ENCODE measurements at places on chromosomes 11 and 22. TPM values are rescaled to one million over a fixed set of nuclear protein-coding genes. Genes with fewer than 3 reads are reported as not detected.

DNA sequence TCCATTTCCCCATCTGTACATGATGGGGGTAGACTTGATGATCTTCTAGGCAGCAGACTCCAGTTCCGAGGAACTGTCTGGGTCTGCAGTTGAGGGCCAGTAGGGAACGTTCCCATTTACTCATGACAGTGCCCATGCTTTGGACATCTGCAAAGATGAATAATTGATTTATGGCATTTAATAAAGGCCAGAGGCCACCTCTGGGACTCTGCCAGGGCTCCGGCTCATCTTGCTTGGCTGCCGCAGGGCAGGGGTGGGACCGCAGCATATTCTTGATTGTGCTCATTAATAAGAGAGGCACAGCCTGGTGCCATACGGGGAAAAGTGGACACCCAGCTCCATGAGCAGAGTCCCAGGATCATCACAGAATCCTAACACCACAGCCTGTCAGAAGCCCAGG is 28.1 kb upstream of the KLHL35 start:
- H3K27me3 ChIP-seq: no peaks in the 10 kb centered on the region
- H3K4me3 ChIP-seq: no peak overlapping the region
- peaks cover 6% of the 10 kb centered on the region for H3K4me1 ChIP-seq
- no peak for DNase-seq

- no peak overlapping the region for H3K4me3 ChIP-seq
- no peaks in the 10 kb centered on the region for H3K4me1 ChIP-seq
- DNase-seq: no peak
- H3K27ac ChIP-seq: no peak overlapping the region
- H3K27me3 ChIP-seq: no peaks in the 10 kb centered on the region
These were observed 93.9 kb downstream of the RASSF10 start for GRCh38 chr11:13102865-13103539.

DNA sequence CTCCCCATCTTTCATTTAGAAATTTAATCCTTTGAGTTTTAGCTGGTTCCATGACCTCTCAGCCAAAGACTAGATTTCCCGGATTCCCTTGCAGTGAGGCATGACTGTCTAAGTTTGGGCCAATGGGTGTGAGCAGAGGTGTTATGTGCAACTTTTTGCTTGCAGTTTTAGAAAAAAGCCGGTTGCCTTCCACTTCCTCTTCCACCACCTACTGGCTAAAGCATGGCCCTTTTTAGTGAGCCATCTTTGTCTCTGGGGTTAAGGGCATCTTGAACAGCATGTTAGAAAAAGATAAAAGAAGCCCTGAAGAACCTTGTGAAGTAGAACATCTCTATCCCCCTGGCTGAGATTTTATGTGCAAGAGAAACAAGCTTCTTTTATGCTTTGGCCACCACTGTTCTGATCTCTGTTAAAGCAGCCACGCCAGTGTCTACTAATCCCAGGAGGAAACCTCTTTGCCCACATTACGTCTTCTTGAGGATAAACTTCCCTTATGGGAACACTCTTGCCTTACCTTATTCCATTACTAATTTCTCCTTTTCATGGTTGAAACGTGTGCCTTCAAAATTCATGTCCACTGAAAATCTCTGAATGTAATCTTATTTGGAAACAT is 279.9 kb downstream of the TENM4 start:
- H3K4me3 ChIP-seq: no peak overlapping the region
- H3K4me1 ChIP-seq: no peaks in the 10 kb centered on the region
- no peak overlapping the region for H3K27ac ChIP-seq
- DNase-seq: no peak
- H3K27me3 ChIP-seq: no peaks in the 10 kb centered on the region

DNA sequence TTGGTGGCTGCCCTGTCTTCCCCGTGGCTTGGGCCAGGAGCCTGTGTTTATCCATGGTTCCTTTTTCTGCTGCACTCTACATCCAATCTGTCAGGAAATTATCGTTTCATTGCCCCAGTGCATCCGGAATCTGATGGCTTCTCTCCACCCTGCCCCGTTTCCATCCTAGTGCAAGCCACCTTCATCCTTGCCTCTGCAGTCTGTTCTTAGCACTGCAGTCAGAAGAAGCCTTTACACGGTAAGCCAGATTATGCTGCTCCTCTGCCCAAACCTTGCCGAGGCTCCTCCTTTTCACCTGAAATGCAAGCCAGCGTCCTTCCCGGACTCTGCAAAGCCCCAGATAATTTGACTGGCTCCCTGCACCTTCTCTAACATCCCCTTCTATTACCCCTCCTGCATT is 45.1 kb downstream of the PARVG start:
- H3K4me1 ChIP-seq: no peaks in the 10 kb centered on the region
- no peaks in the 10 kb centered on the region for H3K36me3 ChIP-seq
- no peak for DNase-seq
- no peak overlapping the region for H3K27ac ChIP-seq
- no peak overlapping the region for H3K4me3 ChIP-seq

DNA sequence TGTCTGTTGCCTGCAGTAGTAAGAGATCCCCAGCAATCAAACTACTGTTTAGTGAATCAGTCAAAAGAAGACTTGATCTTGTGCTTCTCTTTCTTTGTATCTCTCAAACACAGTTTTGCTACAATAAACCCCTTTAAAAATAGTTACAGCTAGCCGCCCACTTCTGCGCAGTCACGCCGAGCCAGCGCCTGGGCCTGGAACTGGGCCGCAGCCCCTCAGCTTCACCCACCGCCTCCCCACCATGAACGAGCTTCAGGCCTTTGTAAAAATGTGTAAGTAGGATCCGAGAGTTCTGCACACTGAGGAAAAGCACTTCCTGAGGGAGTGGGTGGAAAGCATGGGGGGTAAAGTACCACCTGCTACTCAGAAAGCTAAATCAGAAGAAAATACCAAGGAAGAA is 60.5 kb downstream of the CWC15 start:
- DNase-seq: no peak
- H3K4me3 ChIP-seq: no peak overlapping the region
- H3K27ac ChIP-seq: no peak overlapping the region
- H3K4me1 ChIP-seq: no peaks in the 10 kb centered on the region

GRCh38 chr11:103070142-103070541 is 21.8 kb downstream of the DCUN1D5 start:
- H3K27ac ChIP-seq: no peak overlapping the region
- H3K4me1 ChIP-seq: peaks cover 6% of the 10 kb centered on the region
- no peaks in the 10 kb centered on the region for H3K27me3 ChIP-seq
- no peak overlapping the region for H3K4me3 ChIP-seq
- no peak for DNase-seq
- H3K36me3 ChIP-seq: peaks cover 5% of the 10 kb centered on the region

DNA sequence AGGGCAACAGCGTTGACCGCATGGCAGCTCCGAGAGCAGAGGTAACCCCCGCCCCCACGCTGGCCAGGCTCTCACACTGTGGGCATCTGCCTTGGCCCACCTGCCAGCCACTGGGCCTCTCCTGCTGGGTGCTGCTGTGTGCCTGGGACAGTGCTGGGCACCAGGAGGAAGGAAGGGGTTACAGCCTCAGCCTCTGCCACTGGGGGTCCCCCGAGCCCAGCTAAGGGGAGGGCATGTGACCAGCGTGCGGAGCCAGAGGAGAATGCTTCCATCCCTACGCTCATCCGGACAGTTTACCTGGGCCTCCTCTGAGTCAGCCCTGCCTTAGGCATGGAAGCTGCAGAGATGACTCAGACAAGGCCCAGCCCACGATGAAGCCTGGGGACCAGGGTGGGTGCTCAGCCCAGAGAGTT is 10.9 kb downstream of the NCF4 start:
- no peak overlapping the region for H3K4me3 ChIP-seq
- H3K27ac ChIP-seq: no peak overlapping the region
- DNase-seq: no peak
- H3K4me1 ChIP-seq: peaks cover 10% of the 10 kb centered on the region

DNA sequence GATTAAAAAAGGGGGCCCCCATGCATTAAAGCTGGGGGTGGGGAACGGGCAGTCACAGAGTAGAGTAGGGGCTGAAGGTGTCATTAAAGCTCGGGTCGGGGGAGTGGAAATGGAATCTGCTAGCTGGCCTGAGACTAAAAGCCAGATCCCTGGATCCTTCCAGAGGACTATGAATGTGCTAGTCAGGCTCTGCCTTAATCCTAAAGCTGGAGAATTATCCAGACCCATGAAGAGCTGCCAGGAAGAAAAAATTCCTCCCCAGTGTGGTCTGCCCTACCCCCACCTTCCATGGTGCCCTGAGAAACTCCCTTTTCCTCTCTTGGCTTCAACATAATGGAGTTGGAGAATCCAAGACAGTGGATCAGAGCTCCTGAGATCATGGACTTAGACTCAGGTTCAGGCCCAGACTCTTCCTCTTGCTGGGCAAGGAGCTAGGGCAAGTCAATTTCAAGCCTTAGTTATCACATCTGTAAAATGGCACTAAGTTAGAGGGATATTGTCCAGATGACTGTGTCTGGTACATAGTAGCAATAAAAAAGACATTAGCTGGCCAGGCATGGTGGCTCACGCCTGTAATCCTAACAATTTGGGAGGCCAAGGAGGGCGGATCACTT is 24.0 kb upstream of the SMTN start:
- H3K27me3 ChIP-seq: no peaks in the 10 kb centered on the region
- H3K4me3 ChIP-seq: no peak overlapping the region
- H3K27ac ChIP-seq: no peak overlapping the region
- H3K36me3 ChIP-seq: no peaks in the 10 kb centered on the region
- no peak for DNase-seq
- H3K4me1 ChIP-seq: peaks cover 15% of the 10 kb centered on the region

DNA sequence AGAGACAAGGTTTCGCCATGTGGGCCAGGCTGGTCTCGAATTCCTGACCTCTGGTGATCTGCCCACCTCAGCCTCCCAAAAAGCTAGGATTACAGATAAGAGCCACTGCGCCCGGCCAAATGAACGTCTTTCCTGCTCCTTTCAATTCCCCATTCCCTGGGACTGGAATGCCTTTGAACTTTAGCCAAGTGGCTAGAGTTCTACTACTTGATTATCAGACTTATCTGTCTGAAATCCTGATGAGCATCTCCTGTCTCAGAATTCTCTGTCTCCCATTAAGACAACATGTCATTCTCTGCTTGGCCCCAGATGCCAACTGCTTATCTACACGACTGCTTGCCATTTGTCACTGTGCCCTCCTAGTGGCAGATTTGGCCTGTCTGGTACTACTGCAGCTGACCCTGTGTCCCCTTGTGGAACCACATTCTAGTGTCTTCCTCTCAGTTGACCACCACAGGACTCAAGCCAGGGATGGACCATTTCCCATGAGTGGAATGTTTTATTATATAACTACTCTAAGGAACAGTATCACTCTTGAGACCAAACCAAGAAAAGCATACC is 33.1 kb upstream of the IPO7 start:
- H3K4me3 ChIP-seq: no peak overlapping the region
- no peaks in the 10 kb centered on the region for H3K4me1 ChIP-seq
- H3K36me3 ChIP-seq: no peaks in the 10 kb centered on the region

GRCh38 chr11:62747475-62748160 is 6.3 kb downstream of the ZBTB3 start:
- H3K27me3 ChIP-seq: no peaks in the 10 kb centered on the region
- H3K4me1 ChIP-seq: peaks cover 12% of the 10 kb centered on the region
- H3K27ac ChIP-seq: no peak overlapping the region
- no peak overlapping the region for H3K4me3 ChIP-seq

DNA sequence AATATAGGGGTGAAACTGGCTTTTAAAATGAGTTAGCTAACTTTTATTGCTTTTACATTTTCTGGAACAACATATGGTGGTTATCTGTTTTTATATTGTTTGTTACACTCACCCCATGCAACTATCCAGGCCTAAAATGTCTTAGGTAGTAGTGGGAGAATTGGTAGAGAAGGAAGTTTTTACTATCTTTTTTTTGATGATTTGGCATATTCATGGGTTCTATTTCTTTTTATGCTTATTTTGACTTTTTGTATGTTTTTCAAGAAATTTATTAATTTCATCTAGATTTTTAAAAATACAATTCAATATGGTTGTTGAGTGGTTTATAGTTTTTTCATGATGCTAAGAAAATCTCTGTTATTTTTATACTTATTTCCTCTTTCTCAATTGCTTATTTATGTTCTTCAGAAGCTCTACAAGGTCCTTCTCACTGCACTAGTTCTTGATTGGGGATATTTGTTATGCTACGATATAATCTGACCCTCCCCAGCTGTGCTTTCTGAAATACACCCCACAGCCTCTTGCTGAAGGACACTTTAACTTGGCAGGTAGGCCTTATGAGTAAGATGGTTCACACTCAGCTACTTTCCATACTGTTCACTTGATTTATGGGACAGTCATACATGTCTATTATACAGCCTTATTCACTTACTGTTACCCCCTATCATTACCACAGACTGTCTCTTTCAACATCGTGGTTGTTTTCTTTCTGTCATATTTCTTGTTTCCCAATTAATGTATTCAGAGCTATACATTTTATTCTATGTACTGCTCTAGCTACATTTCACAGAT is 431.2 kb downstream of the METTL15 start:
- H3K27ac ChIP-seq: no peak overlapping the region
- DNase-seq: no peak
- H3K4me3 ChIP-seq: no peak overlapping the region
- H3K27me3 ChIP-seq: no peaks in the 10 kb centered on the region
- no peaks in the 10 kb centered on the region for H3K36me3 ChIP-seq
- H3K4me1 ChIP-seq: no peaks in the 10 kb centered on the region

GRCh38 chr11:26742966-26743365 is 21.1 kb upstream of the SLC5A12 start:
- H3K4me3 ChIP-seq: no peak overlapping the region
- H3K27me3 ChIP-seq: no peaks in the 10 kb centered on the region
- DNase-seq: no peak
- H3K36me3 ChIP-seq: no peaks in the 10 kb centered on the region

GRCh38 chr11:13883042-13883441 is 79.5 kb upstream of the SPON1 start:
- H3K27ac ChIP-seq: no peak overlapping the region
- no peaks in the 10 kb centered on the region for H3K4me1 ChIP-seq
- no peak for DNase-seq
- H3K27me3 ChIP-seq: no peaks in the 10 kb centered on the region

DNA sequence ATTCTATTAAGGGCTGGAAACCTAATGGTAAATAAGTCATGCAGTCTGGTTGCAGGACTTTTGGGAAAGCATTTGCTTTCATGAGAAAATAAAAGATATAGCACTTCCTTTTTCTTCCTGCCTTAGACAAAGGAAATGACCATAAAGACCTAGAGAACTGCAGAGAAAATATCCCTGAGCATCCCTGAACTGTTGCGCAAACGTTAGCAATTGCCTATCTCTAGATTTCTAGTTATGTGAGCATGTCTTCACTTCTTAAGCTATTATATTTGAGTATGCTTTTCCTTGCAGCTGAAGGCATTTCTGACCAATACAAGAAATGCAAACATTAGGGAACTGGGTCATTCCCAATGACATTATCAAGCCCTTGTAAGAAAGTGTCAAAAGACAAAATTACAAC is 110.6 kb downstream of the KIF18A start:
- no peaks in the 10 kb centered on the region for H3K4me1 ChIP-seq
- H3K27me3 ChIP-seq: no peaks in the 10 kb centered on the region
- no peak overlapping the region for H3K27ac ChIP-seq
- no peaks in the 10 kb centered on the region for H3K36me3 ChIP-seq
- no peak for DNase-seq

- H3K4me3 ChIP-seq: no peak overlapping the region
These were observed 4.2 kb downstream of the UNC93B1 start for GRCh38 chr11:67999704-68000103.

Gene VSIG10L2
- not detected for total RNA-seq
